Bronchus fibroblast of lung (primary cell): ENCODE measurements at places on chromosomes 3 and 15. TPM values are rescaled to one million over a fixed set of nuclear protein-coding genes. Genes with fewer than 3 reads are reported as not detected.

Gene SCAANT1
- not detected in 2 replicates for total RNA-seq

Gene DYNLT2B
- total RNA-seq, result 19.5 and 20.3 TPM in 2 replicates

Gene CCR3
- total RNA-seq, result not detected in 2 replicates

Gene MAP6D1
- total RNA-seq, result 3.2 and 3.6 TPM in 2 replicates

Gene RTP3
- total RNA-seq, result not detected in 2 replicates

Gene TRH
- total RNA-seq, result 0.15 TPM in 1 of 2 replicates, not detected in the other

Gene FAM43A
- 1.8 and 2.4 TPM in 2 replicates for total RNA-seq

Gene SERINC4
- 0.15 TPM in 1 of 2 replicates, not detected in the other for total RNA-seq

Gene FOXL2
- under 0.01 and 0.17 TPM in 2 replicates for total RNA-seq

Gene C15orf62
- not detected in 2 replicates for total RNA-seq

Gene FANCD2OS
- not detected in 2 replicates for total RNA-seq

Gene EFHB
- under 0.01 TPM in 1 of 2 replicates, not detected in the other for total RNA-seq

Gene APBA2
- 27.9 and 28.8 TPM in 2 replicates for total RNA-seq

Gene MEX3B
- 7.9 and 9.1 TPM in 2 replicates for total RNA-seq

Gene CP
- under 0.01 and 0.17 TPM in 2 replicates for total RNA-seq

Gene CCR2
- total RNA-seq, result not detected in 2 replicates
